ENCODE measurements at places on chromosomes 4 and X.

GRCh38 chrX:3950373-3950772 is 236.9 kb upstream of the PRKX start:
- no peak for DNase-seq

DNA sequence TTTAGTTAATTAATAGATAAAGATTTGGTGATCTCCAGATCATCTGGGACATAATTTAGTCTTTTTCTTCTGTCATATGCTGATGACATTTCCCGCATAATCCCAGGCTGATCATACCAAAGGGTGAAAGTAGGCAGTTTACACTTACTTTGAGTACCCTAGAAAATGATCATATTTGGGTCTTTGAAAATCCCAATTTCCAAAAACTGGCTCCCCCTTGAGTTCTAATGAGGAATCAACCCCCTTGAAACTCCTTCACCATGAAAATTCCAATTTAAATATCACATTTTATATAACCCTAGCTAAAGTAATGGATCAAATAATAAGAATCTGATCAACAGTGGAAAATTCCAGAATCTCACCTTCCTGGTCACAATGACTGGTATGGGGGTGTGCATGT is 223.4 kb downstream of the NAF1 start:
- DNase-seq = no peak

GRCh38 chr4:155305619-155306018 is 71.1 kb downstream of the MAP9 start:
- DNase-seq = no peak

GRCh38 chr4:70954032-70954431 is 39.4 kb upstream of the DCK start:
- no peak for DNase-seq

GRCh38 chr4:99436462-99436861 is 1.3 kb upstream of the ADH7 start:
- DNase-seq = no peak

DNA sequence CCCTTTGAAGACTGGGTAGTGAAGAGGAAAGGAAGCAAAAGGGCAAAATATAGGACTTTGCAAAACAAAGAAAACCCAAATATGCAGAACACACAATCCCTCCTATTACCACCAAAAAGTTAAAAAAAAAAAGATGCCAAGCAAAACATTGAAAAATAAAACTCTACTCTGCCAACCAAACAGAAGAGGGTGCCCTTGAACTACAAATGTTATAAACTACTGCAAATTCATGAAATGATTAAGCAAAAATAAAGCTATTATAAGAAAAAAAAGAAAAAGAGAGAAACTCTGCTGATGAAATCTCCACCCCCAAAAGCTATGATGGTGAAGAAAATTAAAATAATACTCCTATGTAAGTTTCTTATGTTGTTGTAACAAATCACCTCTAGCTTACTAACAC is 168.5 kb upstream of the STK26 start:
- DNase-seq = no peak

DNA sequence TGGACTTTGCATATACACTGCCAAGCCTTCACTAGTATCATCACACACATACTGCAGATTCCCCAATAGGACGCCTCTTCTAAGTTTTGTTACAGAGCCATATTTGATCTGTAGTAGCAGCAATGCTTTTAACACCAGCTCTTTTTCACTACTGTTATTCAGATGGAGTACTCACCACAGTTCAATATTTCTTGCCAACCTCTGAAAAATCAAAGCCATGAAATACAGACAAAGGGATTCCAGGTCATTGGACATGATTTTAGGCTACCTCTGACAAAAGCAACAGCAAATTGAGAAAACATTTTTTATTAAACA is 390.7 kb upstream of the ADGRL3 start:
- no peak for DNase-seq

GRCh38 chr4:184385705-184386141 is 88.6 kb downstream of the IRF2 start:
- DNase-seq = no peak

DNA sequence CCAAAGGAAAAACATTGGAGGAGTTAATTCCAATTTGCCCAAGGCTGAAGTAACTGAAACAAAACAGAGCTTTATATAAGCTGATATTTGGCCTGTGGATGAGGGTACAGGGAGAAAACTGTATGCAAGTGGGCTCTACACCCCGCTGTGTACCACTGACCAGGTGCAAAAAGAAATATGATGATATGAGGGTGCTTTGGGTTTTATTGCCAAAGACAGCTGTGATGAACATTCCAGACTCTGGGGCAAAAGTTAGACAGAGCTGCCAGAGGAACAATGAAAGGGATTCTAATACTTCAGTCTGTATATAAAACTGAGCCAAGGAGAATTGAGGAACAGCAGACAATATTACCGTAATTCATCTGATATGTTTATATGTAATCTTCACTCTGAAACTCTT is 117.4 kb downstream of the MID1 start:
- DNase-seq = no peak

DNA sequence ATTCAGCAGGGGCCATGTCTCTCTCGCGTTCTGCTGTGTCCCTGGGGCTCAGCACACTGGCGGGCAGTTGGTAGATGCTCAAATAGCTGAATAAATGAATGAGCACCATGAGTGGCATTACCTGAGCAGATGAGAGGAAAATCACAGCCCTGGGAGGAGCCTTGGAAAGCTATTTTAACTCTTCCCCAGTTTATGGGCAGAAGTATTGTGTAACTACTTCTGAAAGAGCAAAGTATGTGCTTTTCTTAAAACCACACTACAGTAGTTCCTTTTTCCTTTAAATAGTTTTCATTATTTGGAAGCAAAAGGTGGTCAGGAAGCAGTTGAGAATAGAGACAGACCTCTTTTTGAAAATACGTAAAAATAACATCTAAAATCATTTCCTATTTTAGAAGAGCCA is 3.0 kb upstream of the PLAC1 start:
- DNase-seq = no peak

DNA sequence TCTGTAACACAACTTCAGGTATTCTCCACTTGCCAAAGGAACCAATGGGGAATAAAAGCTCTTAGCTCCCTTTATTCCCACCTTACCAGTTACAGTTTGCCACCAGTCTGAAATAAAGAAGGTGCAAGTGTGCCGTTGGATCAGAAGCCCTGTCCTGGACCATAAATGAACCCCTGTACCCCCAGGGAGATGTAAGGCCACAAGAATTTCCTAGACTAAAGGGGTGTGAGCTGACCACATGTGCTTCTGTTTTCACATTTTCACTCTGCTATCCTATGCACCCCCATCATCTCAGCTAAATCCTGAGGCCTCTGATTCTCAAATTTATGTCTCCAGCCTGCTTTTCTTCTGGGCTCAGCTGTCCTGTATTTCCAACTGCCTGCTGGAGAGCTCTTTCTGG is 221.2 kb downstream of the SPRY1 start:
- no peak for DNase-seq

- no peak for DNase-seq
These were observed 145.9 kb downstream of the FSTL5 start for GRCh38 chr4:162017863-162018262.

DNA sequence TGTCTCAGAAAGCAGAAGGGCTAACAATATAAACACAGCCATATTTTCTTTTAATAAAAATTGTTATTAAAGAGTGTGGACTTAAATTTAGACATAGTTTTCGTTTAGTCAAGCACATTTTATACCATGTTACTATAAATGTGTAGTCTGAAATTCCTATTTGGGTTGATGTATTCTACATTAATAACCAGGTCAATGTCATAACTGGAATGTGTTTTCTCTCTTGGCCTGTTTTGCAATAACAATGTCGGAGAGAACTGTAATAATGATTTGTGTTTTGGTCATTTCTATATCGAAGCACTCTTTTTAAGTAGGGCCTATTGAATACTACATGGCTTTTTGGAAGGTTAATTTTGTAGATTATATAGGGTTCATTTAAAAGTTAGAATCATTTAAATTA is 5.5 kb downstream of the USO1 start:
- DNase-seq = no peak

- no peak for DNase-seq
These were observed 486.0 kb upstream of the CTSO start for GRCh38 chr4:156439576-156440200.

DNA sequence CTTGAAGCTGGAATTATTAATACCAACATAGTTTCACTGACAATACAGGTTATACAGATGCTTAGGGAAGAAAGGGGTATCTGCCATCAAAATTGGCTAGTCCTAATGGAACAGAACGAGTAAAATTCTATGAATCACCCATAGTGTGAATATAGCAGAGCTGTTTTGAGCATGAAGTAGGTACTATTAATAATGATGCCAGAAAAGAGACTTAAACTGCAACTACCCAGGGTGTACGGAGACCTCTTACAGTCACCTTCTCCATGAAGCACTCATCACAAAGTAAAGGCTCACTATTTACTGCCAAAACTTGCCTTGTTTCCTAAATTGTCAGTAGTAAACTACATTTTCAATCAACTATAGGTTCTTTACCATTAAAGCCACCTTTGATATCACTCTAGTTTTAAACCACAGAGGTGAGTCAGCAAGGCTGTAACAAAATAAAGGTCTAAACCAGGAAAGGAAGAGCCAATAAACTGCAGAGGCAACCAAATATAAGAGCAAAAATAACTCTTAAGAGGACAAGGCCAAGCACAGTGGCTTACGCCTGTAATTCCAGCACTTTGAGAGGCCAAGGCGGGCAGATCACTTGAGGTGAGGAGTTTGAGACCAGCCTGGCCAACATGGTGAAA is 114.4 kb downstream of the FRYL start:
- peak; percentile 27 for DNase-seq

DNA sequence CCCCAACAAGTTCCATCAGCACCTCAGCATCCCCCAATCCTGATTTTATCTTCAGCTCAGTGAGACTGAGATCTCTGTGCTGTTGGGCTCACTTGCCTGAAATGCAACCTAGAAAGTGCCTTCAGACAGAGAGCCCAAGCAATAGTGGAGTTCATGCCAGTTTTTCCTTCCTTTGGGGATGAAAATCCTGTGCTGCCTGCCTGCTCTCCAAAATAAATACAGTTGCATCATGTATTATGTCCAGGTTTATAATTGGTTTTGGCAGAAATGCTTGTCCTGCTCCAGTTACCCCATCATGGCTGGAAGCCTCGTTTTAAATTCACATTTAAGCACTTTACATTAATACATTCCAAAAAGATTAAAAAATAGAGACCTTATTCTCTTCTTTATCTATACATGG is 1865.5 kb upstream of the TENM3 start:
- no peak for DNase-seq

DNA sequence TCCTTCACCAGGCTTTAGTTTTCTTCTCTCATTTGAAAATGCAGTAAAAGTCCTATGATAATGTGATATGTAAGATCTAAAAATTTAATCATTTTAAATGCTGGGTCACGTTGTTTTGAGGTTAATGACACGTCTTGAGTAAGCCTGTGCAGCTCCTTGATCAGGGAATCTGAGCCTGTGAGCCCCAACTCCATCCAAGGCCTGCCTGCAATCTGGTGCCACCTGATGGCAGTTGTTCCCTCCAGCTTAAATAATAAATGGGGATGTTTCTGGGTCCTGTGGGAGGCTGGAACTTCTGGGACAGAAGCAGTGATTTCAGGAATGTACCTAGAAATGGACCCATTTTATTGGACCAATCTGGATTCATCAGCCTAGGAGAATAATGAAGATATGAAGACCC is 455.4 kb upstream of the ADGRL3 start:
- DNase-seq = no peak

- DNase-seq = no peak
These were observed 12.3 kb downstream of the CHRNA9 start for GRCh38 chr4:40347472-40347871.

DNA sequence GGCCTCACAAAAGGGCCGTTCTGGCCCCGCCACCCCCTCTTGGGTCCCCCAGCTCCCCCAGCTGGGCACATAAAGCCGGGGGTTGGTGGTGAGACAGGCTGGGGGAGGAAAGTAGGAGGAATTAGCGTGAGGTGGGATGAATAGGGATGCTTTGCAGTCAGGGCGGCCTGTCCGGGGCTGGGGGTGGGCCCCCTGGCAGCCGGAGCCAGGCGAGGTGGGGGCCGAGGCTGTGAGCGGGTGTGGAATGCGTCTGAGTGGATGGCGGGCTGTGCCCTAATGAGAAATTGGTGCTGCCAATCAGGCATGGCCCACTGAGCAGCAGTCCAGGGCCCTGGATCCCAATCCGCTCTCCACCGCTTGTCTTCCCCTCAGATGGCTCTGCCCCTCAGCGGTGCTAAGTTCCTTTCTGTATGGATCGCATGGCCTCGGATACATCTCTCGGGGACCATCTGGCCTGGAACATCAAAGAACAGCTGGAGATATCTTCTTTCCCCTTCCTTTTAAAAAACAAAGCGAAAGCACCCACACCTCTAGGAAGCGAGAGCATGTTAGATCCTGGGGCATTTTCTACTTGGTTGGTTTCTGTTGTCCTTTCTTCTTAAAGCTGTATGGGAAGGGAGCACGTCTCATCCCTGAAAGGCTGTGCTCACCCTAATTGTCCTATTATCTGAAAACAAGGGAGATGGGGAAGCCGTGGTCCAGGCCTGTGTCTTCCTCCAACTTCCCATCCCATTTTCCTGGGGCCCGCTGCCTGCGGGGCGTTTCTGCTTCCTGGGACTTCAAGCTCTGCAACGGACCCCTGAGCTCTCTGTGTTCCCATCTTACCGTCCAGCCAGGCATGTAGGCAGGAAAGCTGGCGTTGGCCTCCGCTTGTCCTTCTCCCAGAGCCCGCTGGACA is 106.9 kb downstream of the SORCS2 start:
- no peak for DNase-seq

DNA sequence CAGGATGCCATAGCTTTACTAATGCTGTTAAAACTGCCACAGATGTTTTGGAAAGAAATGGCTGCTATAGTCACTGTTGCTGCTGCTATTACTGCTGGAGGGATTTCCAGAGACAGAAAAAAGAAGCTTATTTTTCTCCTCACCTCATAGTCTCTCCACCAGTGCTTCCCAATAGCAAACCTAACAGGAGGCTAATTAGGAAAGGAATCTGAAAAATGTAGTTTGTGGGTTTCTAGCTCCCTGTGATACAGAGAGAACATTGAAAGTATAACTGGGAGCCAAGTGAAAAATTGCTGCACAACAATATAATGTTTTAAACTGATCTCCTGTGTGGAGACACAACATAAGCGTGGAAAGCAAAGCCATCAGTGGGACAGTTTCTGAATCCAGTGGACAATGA is 8.6 kb upstream of the TSPAN7 start:
- DNase-seq = no peak

DNA sequence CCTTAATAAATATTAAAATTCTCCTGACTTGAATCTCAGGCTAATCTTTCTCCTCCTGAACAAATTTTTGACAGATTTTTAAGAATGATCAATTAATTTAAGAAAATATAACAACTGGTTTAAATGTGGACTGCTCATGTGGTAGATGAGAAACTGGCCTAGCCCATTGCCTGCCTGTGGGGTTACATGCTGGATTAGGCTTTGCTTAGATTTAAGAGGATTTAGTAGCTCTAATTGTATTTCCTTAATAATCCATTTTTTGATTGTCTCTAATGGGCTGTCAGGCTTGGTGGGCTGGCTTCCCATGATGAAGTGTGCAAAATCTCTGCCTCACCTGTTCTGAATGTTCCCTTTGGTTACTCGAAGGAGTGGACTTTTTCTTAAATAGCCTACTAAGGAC is 27.8 kb upstream of the LIMCH1 start:
- no peak for DNase-seq

DNA sequence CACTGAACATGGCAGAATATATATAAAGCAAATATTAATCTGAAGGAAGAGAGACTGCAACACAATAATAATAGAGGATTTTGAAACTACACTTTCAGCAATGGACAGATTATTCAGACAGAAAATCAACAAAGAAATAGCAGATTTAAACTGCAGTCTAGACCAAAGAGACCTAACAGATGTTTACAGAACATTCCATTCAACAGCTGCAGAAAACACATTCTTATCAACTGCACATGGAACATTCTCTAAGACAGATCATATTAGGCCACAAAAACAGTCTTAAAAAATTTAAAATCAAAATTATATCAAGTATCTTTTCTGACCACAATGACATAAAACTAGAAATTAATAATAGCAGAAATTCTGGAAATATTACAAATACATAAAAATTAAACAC is 27.1 kb downstream of the CENPE start:
- DNase-seq = no peak

Data from activated CD4-positive, alpha-beta T cell treated with anti-CD3 and anti-CD28 coated beads, Interleukin-2, Interleukin-6, amounts not matched to agents 100 ng/mL and 50 ng/mL, durations not matched to agents 16 hours and 8 hours (primary cell).